Frontal cortex (tissue), 4 donors: ENCODE measurements at places on chromosomes 7 and 10. TPM values are rescaled to one million over a fixed set of nuclear protein-coding genes. Genes with fewer than 3 reads are reported as not detected.

GRCh38 chr10:3090914-3091787 is 23.8 kb downstream of the PFKP start:
- DNase-seq: no peak

DNA sequence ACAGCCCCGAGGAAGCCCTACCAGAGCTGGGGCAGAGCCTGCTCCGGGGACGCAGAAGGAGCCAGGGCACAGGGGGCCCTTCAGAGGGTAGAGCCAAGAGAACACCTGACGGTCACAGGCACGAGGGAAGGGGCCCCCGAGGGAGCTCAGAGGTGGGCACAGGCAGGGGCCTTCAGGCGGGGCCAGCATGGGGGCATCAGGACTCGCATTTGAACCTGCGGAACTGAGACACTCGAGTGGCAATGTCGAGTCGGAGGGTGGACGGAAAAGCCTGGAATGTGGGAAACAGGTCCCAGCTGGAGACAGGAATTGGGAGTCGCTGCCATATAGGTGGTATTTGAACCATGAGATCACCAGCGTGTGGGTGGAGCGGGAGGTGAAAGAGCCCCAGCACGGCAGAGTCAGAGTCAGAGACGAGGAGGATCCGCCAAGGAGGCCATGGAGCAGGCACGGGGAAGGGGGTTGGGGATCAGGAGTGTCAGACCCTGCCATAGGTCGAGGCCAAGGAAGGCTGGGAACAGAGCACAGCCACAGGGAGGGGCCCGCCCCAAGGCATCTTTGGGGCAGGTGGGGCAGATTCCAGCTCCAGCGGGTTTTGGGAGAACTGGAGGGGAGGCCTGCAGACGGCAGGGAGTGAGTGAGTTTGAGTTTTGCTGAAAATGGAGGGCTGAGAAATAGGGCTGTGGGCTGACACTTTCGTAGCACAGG is 13.8 kb downstream of the STK32C start:
- no peak for DNase-seq

GRCh38 chr10:113059371-113059780 is 109.3 kb downstream of the TCF7L2 start:
- peak; percentile 60 for DNase-seq

TCF7L2 gene
- total RNA-seq: 0.82 TPM

DNA sequence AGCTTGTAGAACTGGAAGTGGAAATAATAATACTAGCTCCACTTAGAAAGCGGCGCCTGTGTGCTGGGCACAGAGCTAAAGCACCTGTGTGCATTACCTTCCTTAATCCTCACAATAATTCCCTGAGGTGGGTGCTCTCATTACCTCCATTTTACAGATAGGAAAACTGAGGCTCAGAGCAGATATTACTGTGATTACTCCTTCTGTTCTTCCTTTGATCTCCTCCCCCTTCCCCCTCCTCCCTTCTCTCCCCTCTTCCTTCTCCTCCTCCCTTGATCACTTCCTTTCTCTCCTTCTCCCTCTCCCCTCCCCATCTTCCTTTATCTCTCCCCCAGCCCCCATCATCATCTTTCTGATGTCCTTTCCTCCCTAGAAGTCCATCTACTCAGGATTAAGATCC is 55.0 kb downstream of the C10orf105 start:
- DNase-seq: no peak

DNA sequence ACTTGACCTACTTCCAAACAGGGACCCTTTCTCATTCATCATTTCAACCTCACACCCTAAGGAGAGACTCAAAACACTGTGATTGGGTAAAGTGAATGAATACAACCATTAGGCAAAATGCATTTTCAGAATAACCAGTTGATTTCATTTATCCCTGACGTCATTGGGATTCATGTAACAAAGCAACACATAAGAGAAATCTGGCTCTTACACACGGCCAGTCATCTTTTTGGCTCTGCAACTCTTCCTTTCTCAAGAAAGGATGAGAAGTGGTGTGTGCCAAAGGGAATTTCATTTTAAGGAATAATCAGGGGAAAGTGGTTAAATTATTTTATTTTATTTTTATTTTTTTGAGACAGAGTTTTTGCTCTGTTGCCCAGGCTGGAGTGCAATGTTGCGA is 83.1 kb downstream of the CPVL start:
- no peak for DNase-seq

CAMK1D gene
- total RNA-seq: 19.2 TPM

DNA sequence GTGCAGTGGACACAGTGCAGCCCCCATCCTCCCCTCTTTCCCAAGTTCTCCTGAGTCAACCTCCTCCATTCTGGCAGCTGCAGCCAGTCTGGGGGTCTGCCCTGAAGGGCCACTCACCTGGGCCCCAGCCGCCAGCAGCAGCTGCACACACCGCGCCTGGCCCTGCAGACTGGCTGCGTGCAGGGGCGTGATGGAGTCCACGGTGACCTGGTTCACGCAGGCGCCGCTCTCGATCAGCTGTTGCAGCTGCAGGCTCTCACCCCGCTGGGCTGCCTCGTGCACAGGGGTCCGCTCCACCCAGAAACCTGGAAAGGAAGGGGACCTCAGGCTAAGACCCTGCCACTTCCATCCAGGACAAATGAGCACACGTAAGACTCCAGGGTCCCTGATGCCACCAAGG is 13.6 kb downstream of the ASB13 start:
- no peak for DNase-seq

GRCh38 chr7:112010109-112010508 is 196.1 kb downstream of the DOCK4 start:
- DNase-seq: no peak

- no peak for DNase-seq
Observed at GRCh38 chr7:30164567-30164966, 29.8 kb downstream of the MTURN start.

NODAL gene
- 2.0 TPM for total RNA-seq

AKR1C4 gene
- not detected for total RNA-seq

MAGI2 gene
- 136 TPM for total RNA-seq

GRCh38 chr10:3792710-3793219 is 7.8 kb upstream of the KLF6 start:
- DNase-seq: no peak

SHLD2 gene
- total RNA-seq: 42.8 TPM

DNA sequence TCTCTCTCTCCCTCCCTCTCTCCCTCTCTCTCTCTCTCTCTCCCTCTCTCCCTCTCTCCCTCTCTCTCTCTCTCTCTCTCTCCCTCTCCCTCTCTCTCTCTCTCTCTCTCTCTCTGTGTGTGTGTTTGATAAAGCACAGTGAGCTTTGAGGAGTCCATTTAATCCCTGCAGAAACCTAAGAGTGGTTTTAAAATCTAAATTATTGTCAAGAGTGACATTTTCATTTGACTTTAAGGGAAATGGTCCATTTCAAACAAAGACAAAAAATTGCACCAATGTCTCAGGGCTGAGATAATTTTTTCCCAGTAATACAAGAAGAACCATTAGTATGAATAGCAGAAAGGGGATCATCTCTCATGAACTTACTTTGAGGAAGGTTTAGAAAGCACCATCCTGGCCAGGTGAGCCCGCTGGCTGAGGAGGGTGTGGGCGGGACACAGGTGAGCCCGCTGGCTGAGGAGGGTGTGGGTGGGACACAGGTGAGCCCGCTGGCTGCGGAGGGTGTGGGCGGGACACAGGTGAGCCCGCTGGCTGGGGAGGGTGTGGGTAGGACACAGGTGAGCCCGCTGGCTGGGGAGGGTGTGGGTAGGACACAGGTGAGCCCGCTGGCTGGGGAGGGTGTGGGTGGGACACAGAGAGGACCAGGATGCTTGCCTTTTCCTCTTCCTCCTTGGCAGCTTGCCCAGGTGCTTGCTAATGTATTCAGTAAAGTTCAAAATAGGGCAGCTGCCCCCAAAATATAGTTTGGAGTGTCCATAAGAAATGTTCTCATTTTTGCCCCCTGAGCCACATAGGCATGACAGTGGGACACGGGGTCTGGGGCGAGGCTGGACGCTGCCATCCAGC is 125.0 kb downstream of the DNAJB6 start:
- no peak for DNase-seq

DNA sequence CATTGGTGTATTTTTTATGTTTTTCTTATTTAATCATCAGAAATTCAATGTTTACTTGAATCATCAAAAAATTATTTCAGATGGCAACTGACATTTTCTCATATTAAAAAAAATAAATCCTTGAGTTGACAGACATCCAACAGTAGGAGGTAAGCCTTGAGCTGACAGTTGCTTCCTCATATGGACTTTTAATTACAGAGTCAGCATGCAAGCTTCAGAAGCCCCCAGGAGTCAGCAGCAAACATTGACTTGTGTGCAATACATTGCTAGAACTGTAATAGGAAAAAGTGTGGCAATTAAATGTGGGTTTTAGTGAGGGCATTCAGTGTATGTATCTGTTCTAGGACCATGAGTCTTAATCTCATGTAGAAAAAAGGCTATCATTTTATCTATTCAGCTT is 62.4 kb upstream of the TAS2R16 start:
- no peak for DNase-seq

ODAD2 gene
- total RNA-seq: 0.82 TPM

GDF2 gene
- total RNA-seq: not detected

RBM20 gene
- 0.41 TPM for total RNA-seq

DNA sequence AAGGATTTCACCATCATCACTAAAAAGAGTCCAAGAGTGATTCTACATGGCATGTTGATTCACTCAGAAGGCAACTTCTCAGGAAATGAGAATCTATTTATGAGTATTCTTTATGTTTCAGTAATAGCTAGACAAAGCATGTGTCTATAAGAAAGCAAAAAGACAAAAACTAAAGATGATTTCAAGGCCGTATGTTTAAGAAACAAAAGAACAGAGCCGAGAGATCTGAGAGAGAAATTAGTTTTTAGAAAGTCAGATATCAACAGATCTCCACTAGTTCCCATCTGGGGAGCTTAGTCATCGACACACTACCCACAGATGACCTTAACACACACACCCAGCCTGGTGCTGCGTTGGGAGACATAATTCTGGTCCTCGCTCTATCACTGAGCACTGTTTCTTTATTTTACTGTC is 21.0 kb downstream of the PIP4K2A start:
- DNase-seq: no peak

- no peak for DNase-seq
Observed at GRCh38 chr7:155295511-155295910, 2.2 kb upstream of the INSIG1 start.

BUB3 gene
- total RNA-seq: 90.1 TPM

ZNF32 gene
- total RNA-seq: 59.9 TPM

DNA sequence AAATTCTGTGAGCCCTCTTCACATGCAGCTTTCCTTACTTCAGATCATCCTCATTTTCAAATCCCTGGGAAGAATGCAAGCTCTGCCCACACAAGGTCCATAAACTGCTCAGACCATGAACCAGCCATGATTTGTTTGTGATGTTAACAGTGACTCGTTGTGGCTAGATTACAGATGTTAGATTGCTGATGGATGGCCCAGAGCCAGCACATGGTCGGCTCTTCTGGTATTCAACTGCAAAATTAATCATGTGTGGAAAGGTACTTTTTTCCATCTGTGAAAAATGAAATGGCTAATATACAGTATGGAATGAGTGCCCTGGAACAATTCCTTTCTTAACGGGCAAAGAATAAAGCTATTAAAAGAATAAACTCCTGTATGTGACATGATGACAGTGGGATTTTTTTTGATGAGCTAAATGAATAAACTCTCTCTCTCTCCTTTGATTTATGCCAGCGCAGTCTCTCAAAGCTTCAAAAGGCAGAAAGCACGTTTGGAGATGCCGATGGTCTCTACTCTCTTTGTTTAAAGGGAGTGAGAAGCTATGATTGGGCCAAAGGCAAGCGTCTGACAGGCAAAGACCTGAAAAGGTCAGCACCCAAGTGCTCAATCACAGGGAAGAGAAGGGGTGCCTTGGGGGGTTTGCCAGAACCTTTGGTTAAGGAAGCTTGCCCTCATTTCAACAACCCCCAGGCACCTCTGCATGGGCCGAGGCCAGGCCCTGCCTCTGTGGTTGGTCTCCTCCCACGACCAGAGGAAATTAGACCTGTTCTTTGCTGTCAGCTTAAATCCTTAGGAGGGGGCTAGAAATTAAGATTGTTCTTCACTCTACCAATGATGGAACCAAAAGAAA is 444.0 kb upstream of the NFE2L3 start:
- no peak for DNase-seq

- no peak for DNase-seq
Observed at GRCh38 chr10:109956454-109957091, 33.3 kb upstream of the XPNPEP1 start.

LRRC18 gene
- total RNA-seq: not detected

HTR5A gene
- total RNA-seq: 2.9 TPM
